ENCODE measurements at places on chromosomes 16 and 17.

DNA sequence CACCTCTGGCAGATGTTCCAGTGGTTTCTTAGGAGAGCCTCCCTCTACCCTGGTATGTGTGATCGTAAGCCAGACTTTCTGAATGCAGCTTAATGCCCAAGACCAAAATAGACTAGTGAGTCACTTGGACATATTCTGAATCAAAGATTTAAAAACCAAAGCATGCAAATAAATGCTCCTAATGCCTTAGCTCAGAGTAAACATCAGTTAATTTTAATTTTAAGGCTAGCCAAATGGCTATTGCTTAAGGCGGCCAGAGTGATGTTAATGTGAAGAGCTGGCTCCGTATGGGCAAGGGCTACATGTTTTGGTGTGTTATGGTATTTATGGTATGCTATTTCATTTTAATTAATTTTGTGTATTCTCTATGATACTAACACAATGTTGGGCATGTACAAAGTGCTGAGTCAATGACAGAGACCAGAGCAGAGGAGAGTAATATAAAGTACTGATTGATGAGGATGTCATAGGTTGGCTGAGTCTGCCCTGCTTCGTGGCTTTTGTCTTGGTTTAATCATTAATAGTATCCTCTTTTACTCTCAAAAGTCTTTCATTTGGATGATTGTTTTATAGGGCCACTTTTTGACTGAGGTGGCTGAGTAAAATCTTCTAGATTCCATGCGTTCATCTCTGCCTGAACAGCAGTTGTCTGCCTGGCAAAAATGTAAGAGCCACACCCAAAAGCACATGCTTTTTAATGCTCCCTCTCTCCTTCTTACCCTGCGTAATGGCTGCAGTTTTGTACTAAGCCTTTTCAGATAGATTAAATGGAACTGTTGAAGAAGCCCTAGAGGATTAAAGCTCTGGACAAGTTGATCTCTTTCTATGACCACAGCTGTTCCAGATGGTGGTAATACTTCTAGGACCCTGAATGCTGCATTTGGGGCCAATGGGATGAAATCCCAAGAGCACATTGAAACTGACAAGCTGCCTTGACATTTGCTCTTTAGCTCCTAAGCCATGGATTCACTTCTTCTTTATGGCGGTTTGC, 59.6 kb downstream of the MAP2K6 start:
- no peak for DNase-seq

DNA sequence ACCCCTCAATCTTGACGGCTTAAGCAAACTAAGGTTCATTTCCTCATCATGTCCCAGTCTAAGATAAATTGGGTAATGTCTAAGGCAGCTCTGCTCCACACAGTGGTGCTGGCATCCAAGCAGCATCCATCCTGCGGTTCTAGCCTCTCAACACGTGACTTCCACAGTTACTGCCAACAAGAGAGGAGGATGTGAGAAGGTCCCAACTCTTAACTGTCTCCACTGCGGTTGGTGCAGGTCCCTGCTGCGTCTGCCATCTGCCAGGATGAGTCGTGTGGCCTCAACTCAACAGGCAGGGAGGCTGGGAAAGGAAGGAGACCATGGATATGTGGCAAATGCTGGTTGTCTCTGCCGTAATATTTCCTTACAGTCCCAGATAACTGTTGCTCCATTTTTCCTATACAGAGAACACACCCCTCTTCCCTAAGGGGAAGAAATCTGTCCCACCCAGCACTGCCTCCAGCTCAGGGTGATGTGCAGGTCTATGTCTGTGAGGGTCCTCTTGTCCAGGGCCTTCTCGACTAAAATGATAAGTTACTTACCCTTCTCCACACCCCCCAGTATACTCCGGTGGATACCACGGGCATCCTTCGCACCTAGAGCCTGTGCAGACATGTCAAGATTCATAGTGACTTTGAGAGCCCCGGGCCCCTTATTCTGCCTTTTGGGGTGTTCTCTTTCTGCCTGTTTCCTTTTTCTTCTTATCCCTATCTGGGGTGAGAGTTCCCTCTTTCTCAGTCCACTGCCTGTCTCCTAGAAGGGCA, 64.7 kb downstream of the KCNJ18 start:
- DNase-seq = no peak

GRCh38 chr16:31038993-31039392, 5.6 kb downstream of the STX4 start:
- no peak for DNase-seq

- no peak for DNase-seq
Observed at GRCh38 chr16:87705771-87706277, 60.0 kb downstream of the KLHDC4 start.

DNA sequence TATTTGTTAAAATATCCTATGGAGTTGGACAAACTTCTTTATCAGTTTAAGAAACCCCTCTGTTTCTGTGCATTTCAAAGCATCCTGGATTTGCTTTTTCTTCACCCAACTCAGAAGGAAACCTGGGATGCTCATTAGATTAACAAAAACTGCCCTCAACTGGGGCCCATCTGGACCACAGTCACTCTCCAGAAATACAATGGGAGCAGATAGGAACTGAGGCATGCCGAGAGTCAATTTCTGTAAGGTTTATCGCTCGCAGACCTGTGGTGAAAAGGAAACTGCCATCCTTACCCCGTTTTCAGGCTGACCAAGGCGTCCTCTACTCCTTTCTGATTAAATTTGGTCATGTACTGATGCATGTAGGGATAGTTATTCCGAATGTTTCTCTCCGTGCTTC, 360.3 kb downstream of the GRIN2A start:
- DNase-seq = no peak

GRCh38 chr17:39416141-39416540, 14.7 kb upstream of the FBXL20 start:
- DNase-seq = no peak

DNA sequence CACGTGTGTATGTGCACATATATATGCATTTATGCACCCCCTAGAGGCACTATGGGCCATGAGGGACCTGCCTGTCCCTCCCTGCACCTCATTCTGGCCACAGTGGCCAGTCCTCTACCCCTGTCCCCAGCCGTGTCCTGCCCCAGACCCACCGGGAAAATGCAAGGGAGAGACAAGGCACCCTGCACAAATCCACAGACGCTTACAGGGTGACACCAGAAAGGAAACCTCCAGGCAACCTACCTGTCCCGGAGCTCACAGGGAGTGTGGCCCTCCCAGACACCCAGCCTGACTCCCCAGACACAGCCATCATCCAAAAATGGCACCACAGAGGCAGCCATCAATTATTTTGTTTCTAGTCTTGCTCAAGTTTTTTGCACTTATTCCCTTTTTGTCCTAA, 440.4 kb downstream of the SOX9 start:
- DNase-seq = no peak

- no peak for DNase-seq
Observed at GRCh38 chr16:86665319-86665675, 86.9 kb downstream of the FOXL1 start.
